ENCODE measurements at places on chromosomes 12 and 14. TPM values are rescaled to one million over a fixed set of nuclear protein-coding genes. Genes with fewer than 3 reads are reported as not detected.
A peak's percentile ranks its signal among the peaks of the same experiment; 100 is the strongest.

SAMD15 gene
- total RNA-seq: 0.08 TPM

C12orf42 gene
- total RNA-seq: not detected

OR10A7 gene
- total RNA-seq: not detected

CLBA1 gene
- total RNA-seq: 2.2 TPM

HSPB8 gene
- 0.96 TPM for total RNA-seq

CPNE8 gene
- total RNA-seq: 9.2 TPM

COX8C gene
- not detected for total RNA-seq

PTPRQ gene
- 0.30 TPM for total RNA-seq

APOF gene
- total RNA-seq: 188 TPM

VRTN gene
- total RNA-seq: 0.08 TPM

THAP2 gene
- 1.4 TPM for total RNA-seq

BEGAIN gene
- total RNA-seq: 0.70 TPM

GRCh38 chr14:24734917-24735500 lies 101.0 kb upstream of the GZMB start:
- DNase-seq: no peak

GRCh38 chr12:27012239-27012981 lies 1.8 kb downstream of the TM7SF3 start:
- DNase-seq: no peak

DNA sequence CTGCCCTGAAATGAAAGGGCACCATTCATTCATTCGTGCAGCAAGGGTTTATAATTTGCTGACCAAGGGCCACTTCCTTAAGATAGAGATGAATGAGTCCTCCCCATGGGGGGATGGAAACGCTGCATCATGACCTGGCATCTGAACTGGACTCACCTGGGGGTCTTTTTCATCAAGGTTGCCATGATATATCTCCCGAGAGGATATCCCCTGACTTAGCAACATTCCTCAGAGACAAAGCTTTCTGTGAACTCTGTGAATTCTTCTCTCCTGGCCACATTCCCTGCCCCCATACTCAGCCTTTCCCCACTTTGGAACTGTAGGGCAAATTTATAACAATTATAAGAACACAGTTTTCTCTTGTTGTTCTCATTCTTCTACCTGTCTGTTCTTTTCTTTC lies 30.8 kb downstream of the SRRM4 start:
- no peak for DNase-seq

GRCh38 chr12:111429828-111430432 lies 24.2 kb downstream of the SH2B3 start:
- peak; percentile 51 for DNase-seq

DNA sequence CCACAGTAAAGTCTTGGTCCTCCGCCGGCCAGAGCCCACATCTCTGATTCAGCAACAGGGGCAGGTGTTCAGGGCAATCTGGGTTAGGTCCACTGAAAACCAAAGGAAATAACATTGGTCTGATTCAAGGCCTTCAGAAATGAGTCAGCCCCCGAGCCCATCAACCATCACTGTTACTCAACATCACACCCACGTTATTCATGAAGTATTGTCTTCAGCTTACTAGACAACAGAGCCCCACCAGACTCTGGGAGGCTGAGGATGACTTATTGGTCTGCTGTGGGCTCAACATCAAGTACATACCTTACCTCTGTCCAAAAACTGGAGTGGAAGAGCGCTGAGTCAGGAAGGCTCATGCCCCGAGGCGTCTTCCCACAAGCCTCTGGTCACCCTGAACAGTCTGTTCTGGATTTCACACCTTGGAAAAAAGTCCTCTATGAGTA lies 97.5 kb downstream of the ZFP36L1 start:
- no peak for DNase-seq

DNA sequence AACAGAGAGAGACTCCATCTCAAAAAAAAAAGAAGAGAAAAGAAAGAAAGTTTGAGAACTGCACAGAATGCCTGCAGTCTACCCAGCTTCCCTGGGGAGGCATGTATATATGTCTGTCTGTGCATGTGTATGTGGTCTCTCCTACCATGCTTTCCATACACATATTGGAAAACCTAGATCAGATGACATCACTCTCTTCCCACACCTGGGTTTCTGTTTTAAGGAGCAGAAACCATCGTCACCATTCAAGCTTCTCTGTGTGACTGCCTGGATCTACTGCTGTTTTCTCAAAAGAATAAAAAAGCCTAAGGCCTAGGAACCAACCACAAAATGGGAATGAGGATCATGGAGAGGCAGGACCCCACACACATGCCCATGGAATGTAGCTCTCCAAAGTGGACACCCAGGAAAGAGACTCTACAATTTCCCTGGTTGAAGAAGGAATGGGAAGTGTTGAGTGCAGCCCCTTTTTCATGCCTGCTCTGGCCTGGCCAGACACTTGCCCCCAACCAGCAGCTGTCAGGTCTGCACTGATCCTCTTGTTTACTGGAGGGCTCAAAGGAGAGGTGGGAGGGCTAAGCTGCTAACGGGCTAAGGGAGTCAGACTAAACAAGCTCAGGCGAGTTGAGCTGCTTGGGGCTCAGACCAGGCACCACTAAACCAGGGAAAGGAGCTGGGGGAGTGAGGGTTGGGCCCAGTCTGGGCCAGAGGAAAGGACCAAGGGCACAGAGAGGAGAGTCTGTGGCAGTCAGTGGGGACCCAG lies 7.7 kb upstream of the PCK2 start:
- DNase-seq: no peak

GRCh38 chr12:50589650-50590435 lies 85.1 kb downstream of the DIP2B start:
- DNase-seq: no peak

GRCh38 chr14:35072226-35072625 lies 26.2 kb downstream of the FAM177A1 start:
- no peak for DNase-seq

DNA sequence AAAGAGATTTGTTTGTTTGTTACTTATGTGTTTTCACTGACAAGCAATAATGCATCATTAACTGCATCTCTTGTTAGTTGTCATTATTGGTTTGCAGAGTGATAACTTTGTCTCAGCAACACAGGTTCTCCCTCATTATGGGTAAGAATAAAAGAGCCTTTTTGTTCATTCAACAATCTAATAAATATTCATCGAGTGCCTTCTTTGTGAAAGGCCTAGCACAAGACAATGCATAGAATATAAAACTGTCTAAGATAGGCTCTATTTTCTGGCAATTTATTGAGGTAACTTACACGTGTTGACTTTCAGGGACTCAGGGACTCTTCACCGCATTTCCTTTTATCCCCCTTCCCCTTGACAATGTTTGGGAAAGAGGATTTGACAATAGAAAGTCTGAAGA lies 95.5 kb upstream of the KRR1 start:
- no peak for DNase-seq

- peak; percentile 55 for DNase-seq
Measured at GRCh38 chr12:70045036-70045435, 198.2 kb upstream of the CNOT2 start.

DNA sequence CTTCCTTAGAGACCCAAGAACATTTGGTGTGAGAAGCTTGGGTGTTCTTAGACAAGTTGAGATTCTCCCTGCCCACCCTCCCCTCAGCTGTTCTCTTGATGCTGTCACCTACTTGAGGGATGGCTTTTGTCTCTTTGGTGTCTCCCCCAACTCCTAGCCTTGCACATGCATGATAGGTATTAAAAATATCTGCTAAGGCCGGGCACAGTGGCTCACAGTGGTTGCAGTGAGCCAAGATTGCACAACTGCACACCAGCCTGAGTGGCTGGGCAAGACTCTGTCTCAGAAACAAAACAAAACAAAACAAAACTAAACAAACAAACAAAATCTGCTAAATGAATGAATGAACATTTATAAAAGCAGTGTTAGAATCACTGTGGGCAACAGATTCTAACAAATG lies 261.1 kb downstream of the AKAP6 start:
- DNase-seq: no peak

DNA sequence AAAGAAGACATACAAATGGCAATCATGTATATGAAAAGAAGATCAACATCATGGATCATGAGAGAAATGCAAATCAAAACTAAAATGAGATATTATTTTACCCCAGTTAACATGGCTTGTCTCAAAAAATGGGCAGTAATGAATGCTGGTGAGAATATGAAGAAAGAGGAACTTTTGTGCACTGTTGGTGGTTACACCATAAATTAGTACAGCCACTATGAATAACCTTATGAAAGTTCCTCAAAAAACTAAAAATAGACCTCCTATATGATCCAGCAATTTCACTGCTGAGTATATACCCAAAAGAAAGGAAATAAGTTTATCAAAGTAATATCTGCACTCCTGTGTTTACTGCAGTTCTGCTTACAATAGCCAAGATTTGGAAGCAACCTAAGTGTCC lies 151.7 kb downstream of the PDZRN4 start:
- DNase-seq: no peak

- DNase-seq: no peak
Measured at GRCh38 chr12:39931857-39932256, 174.0 kb downstream of the SLC2A13 start.

DNA sequence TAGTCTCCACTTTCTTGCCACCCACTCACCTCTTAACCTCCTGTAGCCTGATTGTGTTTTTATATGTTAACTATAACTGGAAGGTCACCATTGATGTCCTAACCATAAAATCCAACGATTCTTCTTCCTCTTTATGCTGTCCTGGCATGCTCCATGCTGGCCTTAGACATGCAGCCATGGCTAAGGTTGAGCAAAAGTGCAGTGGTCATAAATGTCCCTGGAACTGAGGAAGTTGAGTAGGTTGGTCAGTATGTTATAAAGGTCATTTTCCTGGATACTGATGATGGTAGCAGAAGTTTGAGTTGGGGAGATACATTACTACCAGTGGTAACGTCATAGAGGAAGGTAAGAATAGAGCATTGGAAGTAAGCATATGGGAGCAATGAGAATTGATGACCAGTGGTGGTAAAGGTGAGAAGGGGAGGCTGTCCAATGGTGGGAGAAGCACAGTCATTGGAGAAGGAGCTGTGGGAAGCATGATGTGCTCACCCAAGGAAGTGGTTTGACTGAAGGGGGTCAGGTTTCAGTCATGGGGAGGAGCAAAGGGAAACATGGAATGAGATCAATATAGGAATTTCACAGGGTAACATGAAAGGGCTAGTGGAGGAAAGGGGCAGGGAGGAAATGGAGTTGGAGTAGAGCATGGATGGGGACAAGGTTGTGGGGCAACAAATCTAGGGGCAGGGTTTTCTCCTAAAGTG lies 240.8 kb downstream of the DACT1 start:
- no peak for DNase-seq

GRCh38 chr12:31736472-31736871 lies 7.7 kb upstream of the AMN1 start:
- no peak for DNase-seq

DNA sequence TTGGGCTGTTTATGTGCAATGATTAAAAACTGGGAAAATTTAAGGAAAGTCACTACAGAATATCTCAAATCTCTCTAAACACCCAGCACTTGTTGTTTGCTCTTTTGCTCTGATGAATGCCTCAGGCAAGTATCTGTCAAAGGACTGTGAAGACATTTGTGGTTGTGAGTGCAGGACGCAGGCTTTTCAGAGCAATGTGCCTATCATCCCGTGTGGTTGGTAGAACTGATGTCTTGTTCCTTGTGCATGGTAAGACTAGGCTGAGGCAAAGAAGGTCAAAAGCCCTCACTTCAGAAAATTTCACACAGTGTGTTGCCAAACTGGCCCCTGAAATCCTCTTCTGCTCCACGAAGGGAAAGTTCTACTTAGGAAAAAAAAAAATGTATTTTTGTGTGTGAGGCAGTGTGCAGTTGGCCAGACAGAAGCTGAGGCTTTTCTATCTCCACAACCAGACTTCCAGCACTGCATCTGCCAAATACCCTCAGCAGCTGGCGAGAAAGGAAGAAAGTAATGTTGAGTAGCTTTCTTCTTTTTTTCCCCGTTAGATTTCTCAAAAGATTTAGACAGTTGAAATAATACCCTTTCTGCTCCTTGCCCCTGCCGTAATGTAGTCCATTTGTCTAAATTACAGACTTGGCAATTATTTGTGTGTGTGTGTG lies 1103.1 kb downstream of the VRK1 start:
- no peak for DNase-seq

- peak; percentile 36 for DNase-seq
Measured at GRCh38 chr12:122880155-122880667, 15.7 kb downstream of the VPS37B start.

DNA sequence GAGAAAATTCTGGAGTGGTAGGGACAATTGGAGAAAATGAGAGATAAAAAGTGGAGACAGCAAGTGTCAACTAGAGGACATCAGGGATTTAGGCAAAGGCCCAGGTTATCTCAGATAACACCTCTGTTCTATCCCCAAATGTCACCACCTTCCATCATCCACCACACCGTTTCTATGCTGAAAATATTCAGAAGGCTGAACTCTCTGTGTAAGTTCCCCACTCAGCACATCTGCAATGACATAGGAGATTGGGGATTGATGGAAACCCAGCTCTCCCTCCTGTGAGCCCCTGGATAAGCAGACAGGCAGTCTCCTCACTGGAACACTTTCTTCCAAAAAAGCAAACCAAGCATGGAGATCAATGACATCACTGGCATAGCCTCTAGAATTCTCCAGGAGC lies 5.6 kb upstream of the OR10P1 start:
- DNase-seq: no peak

DNA sequence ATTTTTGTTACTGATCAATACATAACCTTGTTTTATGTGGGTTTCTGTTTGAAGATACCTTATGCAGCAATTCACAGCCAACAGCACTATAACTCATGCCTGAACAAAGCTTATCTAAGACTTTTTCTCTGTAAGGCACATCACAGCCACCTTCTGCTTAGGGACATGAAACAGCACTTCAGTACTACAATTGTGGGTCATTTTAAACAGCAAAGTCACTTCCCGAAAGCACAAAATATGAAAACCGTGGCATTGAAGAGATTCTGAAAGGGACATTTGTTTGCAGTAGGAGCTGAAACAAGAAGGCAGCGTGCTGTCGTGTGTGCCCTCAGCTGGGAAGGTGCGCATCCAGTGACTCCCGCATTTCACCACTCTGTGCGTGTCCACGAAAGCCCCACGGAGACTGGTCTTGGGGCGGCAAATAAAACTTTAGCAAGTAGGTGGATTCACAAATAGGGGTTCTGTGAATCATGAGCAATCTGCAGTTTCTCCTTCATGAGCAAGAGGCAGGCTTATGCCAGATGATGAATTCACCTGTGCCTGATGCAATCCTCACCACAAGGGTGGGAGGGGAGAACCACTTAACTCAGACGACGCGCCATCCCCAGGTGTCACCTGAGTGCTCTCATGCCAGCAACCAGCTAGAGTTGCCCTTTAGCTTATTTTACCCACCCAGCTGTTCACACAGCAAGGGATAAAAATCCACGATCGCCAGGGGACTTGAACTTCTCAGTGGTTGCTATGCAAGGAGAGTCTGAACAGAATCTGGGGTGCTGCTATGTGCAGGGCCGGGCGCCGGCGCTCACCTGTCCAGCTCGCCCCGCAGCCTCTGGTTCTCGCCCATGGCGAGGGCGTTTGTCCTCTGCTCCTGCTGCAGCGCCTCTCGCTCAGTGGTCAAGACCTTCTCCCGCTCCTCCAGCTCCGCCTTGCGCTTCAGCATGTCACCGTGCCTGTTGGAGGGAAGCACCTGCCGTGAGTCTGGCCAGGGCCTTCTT lies 54.9 kb upstream of the GPR68 start:
- no peak for DNase-seq
